ENCODE measurements at places on chromosomes 13 and 19. TPM values are rescaled to one million over a fixed set of nuclear protein-coding genes. Genes with fewer than 3 reads are reported as not detected.

DNA sequence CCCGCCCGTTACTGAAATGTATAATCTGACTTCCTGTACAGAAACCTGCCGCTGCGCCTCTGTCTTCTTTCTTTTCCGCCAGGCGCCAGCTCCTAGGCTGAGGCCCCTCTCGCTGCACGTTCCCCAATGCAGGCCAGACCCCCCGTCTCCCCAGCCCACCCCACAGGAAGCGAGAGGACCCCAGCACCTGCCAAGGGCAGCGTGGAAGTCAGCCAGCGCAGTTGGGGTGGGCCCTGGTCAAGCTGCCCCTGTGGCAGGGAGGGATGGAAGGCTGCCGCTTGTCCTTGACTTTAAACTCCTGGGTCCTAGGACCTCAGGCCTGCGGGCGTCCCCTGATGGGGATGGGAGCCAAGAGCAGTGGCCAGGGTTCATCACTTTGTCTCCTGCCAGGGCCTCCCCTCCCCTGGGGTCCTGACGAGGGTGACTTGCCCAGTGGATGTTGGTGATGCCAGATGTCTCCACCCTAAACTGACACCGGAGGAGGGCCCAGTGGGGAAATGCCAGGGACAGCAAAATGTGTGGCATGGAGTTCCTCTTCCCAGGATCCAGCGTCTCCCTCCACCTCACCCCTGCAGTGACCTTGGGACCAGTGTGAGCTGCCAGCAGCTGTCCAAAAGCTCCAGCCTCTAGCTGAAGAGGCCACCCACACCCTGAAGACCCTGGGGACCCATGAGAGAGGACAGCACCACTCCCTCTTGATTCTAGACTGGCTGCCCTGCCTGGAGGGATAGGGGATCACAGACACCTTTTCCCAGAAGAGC is 8.5 kb upstream of the MARCHF2 start:
- no peak for DNase-seq

GRCh38 chr13:51659276-51660127 is 75.2 kb downstream of the WDFY2 start:
- no peak for DNase-seq

- no peak for DNase-seq
These were observed 38.2 kb downstream of the TNFSF11 start for GRCh38 chr13:42612021-42612765.

GRCh38 chr13:42275098-42275471 is 3.1 kb downstream of the AKAP11 start:
- DNase-seq: no peak

- DNase-seq: no peak
These were observed 5.5 kb downstream of the RASA3 start for GRCh38 chr13:114126789-114127472.

The MAB21L1 gene
- not detected for polyA plus RNA-seq

DNA sequence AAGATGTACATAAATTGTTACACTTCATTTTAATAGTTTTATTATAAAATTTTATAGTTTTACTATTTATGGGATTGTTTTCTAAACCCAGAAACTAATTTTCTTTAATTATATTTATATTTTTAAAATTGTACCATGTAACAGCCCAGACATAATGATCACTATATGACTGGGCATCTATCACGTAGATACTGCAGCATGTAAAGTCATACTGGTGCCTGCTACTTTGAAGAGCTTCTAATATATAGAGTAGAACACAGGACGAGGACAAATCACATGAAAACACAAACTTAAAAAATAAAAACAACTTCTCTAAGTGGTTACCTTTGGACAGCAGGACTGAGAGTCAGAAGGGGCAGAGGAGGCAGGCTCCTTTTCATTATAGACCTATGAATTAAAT is 5.3 kb downstream of the ELF1 start:
- DNase-seq: no peak

DNA sequence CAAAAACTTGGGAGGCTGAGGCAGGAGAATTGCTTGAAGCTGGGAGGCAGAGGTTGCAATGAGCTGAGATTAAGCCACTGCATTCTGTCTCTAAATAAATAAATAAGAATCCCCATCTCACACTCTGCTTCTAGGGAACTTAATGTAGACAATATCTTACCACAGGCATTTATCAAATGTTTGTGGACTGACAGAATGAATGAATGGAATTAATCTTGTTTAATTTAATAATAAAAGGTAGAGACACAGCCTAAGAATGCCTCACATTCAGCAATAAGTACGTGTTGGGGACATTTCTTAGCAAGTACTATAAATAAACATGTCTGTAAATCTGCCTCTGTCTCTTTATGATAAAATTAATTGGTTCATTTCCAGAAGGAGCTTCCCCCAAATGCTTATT is 36.2 kb upstream of the RBM26 start:
- no peak for DNase-seq

DNA sequence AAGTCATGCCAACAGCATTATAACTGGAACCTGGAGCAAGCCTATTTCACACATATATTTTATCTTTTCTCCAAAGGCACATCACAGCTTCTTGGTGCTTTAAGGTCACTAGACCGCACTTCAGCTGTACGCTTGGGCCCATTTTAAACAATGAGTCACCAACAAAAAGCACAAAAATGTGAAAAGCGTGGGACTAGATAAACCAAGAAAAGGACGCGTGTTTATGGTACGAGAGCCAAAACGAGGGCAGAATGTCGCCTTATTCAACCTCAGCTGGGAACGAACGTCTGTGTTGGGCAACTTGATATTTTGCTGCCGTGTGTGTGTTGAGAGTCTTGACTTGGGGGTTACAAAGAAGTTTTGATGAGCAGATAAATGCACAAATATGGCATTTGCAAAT is 9.2 kb upstream of the EHD2 start:
- DNase-seq: no peak

GRCh38 chr13:70171151-70171550 is 62.9 kb upstream of the KLHL1 start:
- no peak for DNase-seq

The SERPINE3 gene
- polyA plus RNA-seq: not detected

DNA sequence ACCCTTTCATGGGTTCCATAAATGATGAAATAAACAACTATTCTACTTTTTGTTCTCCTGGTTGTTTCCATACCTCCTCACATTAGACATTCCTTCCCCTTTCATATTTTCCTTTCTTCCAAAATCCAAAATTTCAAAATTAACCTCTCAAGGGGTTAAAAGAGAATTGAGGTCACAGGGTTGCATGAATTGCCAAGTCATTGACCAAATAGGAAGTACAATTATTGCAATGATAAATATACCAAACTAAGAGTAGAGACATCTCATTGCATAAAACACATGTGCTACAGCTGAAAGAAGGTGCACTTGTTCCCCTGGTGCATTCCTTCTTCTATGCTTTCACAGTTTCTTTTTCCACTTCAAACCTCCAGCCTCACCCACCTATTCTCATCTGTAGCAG is 136.1 kb downstream of the KCTD12 start:
- no peak for DNase-seq

DNA sequence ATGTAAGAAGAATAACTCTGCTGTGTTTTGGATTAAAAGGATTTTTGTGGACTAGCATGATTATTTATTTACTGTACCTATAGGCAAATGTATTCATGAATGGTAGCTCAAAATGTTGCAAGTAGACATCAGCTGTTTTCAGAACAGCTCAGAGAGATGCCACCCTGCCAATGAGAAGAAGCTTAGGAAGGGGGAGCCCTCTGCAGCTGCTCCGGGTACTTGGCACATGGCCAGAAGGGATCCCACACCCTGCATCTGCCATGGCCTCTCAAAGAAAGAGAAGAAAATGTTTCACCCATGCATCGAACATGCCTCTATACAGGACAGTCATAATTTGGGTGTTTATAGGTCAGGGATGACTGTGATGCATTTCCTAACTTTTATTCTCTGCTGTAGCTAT is 30.5 kb upstream of the MBNL2 start:
- no peak for DNase-seq

DNA sequence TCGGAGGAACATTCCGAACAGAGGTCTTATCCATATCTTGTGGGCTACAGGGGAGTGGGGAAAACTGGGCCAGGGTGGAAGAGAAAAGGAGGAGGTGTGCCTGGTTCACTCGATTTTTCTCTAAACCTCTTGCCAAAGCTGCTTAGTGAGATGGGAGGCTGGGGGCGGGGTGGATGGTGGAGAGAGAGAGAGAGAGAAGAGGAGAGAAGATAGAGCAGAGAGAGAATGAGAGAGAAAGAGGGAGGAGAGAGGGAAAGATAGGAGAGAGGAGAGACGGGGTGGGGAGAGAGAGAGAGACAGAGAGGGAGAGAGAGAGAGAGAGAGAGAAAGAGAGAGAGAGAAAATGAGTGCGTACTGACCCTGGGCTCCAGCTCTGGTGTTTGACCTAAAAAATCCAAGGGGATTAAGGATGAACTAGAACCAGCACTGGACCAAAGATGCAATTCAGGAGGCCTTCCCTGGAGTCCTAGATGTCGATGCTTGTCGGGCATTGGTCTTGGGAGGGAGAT is 14.1 kb downstream of the NOVA2 start:
- DNase-seq: no peak

DNA sequence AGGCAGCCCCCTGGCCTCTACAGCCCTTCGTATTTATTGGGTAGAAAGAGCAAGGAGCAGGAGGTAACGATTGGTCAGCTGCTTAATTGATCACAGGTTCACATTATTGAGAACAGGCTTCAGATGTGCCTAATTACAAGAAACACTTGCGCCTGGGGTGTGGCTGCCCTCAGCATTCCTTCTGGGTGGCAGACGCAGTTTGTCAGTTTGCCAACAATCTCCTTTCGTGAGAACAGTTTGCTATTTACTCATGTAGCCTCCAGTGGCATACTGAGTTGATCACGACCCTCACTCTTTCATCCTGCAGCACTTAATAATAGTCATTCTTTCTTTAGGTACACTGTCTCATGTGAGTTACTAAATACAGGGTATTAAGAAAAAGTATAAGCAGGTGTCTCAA is 985.6 kb downstream of the SLITRK5 start:
- no peak for DNase-seq

The CYP4F22 gene
- polyA plus RNA-seq: 0.67 TPM

DNA sequence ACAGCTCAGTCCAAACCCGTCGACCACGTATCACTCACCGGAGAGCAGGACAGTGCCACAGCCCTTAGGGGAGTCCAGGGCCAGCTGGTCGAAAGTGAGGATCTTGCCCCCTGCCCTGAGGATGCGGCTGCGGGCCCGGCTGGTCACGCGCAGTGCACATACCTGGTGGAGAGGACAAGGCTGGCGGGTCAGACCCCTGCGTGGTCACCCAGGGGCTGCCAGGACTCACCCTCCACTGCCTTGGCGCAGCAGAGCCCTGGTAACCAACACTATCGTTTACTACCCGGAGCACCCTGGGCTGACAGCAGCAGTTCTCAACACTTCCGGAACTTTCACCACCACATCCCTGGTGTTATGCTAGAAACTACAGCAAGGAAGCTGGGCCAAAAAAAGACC is 1.2 kb upstream of the FAM83E start:
- DNase-seq: no peak

DNA sequence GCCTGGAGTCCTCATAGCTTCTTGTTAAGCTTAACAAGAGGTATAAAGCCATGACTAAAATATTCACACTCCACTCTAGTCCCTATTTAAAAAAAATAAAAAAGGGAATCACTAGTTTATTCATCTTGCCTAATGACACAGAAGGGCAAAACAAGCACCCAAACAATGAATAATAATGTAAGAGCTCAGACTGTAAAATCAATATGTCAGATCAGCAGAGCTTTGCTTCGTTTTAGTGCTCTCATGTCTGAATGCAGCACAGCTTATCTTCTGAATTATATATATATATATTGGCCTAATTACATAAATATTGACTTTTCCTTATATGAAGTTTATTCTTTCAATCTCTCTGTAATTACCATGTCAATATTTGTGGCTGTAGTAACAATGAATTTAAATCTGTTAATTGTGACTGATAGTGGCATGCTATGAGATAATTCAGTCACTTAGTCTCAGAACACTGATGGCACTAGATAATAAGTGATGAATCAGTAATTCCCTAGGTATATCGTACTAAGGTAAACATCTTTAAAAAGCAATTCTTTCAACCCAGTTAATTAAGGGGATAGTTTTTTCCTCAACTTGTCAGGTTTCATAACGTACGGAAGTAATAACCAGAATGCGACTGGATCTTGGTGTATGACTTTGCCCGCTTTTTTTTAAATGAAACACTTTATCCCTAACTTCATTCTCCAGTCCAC is 361.9 kb upstream of the GPC6 start:
- DNase-seq: no peak

DNA sequence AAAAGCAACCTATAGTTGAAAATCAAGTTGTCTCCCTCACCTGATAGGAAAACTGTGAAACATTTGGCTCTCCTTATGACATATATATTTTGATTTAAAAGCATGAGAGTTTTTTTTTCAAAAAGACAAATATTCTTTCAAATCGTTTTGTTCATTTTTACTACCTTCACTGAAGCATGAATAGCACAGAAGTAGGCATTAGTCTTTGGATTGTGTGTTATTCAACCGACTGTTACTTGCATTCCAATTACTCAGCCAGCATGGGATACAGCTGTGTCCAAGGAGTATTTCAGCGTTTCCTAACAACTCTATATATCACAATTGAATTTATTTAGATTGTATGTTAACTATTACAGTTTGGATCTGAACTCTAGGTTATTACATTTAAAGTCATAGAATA is 135.2 kb downstream of the PCDH9 start:
- DNase-seq: no peak

The OR7C1 gene
- not detected for polyA plus RNA-seq

DNA sequence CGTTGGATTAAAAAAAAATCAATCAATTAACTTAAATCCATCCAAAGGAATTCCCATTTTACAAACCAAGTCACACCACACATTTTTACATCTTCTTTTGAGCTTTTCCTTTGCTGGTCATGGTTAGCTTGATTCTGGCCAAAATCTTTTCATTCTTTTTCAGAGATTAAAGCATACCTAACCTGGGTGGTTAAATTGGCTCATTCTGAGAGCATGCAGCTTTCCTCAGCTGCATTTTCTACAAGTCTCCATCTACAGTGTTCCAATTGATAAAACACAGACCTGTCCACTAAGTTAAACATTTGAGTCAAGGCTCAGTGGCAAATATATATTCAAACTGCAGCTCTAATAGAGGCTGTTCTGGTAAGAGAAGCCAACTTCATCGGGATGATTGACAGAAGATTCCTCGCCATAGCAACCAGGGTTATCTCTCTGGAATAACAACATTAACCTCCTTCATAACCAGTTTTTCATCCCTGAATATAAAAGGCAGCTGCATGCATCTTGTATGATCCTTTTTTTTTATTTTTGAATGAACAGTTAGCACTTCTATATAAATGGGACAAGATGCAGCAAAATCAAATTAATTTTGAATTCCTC is 106.2 kb downstream of the DNAJC15 start:
- no peak for DNase-seq

- DNase-seq: no peak
These were observed 19.3 kb downstream of the RUBCNL start for GRCh38 chr13:46367617-46368327.

DNA sequence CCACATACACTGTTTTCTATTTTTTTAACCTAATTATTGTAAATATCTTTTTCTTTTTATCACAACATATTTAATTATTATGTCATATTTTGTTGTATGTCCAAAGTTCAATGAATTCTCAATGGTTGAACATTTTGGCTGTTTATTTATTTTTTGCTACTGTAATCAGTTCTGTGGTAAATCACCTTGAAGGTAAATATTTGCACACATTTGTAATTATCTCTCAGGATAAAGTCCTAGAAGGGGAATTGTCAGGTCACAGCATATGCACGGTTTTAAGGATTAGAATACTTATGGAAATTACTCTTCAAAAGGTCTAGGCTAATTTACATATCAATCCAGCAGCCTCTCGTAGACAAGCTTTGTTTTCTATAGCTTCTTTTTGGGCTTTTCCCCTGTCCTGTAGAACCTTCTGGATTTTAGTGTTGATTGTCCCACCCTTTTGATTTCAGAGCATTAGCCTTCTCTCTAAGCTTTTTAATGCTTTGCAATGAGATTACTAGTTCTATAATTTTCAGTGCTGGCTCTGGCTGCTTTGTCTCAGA is 362.6 kb downstream of the KCNRG start:
- no peak for DNase-seq
